CD4-positive, alpha-beta T cell (primary cell): ENCODE measurements at places on chromosomes 3 and 15. TPM values are rescaled to one million over a fixed set of nuclear protein-coding genes. Genes with fewer than 3 reads are reported as not detected.

DNA sequence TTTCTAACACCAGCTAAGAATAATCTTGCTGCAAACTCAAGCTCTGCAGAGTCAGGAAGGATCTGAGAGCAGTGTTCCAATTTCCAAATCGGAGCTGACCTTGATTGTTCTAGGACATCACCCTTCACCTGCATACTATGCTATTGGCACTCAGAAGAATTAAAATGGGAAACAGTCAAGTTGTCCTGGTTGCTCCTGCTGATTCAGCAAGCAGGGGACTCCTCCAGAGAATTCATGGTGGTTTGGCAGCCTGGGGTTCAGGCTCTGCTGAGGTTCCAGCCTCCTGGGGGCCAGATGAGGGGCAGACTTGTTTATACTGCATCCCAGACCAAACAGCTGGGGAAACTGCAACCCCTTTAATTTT lies 213.7 kb upstream of the ADAMTS9 start:
- DNase-seq, result no peak

The DGKG gene
- not detected for total RNA-seq

DNA sequence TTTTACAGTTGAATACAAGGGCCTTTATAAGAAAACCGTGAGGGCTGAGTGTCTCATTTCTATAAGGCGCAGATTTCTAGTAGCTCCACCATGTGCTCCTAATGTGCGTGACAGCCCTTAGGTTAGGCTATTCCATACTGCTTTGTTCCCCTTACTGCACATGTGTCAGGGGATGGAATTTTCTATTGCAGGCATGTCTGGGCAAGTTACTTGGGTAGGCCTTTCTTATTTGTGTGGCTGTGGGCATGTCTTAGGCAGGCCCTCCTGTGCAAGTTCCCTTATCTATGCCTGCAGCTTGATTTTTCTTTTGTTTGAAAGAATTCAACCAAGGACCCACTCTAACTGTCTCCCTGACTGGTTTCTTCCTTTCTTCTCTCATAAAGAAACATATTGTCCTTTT lies 434.2 kb upstream of the CNTN3 start:
- DNase-seq, result no peak

GRCh38 chr15:100853676-100854440 lies 25.8 kb upstream of the ALDH1A3 start:
- DNase-seq, result no peak

DNA sequence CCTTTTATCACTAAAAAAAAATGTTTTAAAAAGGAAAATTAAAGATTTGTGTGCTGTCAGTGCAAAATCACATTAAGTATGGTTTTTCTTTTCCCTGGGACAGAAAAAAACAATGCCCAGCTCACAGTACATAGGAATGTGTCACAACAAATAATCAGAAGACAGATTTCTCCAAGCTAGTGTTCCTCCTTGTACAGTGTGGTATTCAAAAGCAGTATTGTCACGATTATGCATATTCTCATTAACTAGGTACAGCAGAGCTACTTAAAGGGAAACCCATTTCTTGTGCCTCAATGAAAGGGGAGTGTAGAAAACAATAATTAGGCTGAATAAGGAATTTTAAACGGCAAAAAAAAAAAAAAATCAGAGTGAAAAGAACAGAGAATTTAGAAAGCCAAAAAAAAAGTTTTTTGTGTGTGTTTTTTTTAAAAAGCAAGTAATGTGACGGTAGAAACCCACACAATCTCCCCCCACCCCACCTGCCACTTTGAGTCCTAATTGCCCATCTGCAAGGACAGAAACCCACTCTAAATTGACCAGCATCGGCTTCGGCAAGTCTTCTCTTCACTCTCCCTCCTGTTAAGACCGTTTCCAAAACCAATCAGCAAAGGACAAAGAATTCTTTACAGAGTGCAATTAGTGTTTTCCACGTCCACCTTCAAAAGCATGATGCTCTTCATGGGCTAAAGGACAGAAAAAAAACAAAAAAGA lies 41.0 kb downstream of the EIF4E3 start:
- DNase-seq, result no peak

The MNS1 gene
- total RNA-seq, result 0.20 TPM
